ENCODE measurements at places on chromosomes 1 and 21.

- no peak for DNase-seq
Measured at GRCh38 chr21:44783020-44783696, 18.5 kb downstream of the UBE2G2 start.

- no peak for DNase-seq
Measured at GRCh38 chr1:179951383-179952144, 3.0 kb upstream of the CEP350 start.

GRCh38 chr1:181490740-181491712, 7.7 kb downstream of the CACNA1E start:
- no peak for DNase-seq

DNA sequence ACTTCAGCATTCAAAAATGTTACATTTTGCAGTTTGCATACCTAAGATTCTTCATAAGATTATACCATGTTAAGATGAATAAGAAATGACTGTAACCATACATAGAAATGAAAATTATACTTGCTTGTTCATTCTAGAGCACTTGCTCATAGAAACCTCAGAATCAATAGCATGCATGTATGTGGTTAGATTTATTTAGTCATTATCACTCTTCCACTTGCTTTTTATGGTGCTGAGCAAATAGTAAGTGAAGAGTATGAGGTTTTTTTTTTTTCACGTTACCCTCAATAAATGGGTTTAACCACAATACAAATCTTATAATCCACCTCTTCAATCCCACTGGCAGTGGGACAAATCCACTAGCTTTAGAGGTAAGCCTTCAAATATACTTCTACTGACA, 84.7 kb downstream of the LRRC53 start:
- no peak for DNase-seq

DNA sequence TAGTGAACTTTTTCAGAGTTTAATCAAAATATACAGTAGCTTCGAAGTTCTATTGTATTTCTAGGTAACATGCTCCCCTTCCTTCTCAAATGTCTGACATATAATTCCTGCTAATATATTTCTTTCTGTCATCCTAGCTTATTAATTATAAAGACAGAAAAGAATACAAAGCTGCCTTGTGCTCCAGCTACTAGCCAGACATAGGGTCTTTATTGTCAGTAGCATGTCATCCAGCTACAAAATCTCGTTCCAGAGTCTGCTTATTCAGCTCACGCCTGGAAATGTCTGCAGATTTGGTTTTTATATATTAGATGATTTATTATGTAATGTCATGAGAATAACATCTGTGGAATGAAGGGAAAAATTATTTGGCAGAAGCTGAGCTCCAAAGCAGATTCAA, 1102.8 kb downstream of the BRINP3 start:
- DNase-seq = no peak

DNA sequence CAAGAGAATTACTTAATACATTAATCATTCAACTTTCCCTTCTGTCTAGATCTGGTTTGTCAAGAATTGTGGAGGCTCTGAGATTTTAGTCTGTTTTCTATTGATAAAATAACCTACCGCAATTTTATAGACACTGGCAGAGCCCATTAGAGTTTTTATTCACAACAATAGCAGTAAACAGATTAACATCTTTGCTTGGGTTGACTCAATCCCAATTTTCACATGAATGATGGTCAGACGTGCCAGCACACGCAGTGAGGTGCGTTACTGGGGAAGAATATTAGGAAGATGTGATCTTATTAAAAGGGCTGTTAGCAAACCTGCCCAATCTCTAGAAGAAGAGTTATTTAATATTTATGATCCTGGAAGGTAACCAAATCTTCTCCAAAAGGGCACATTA, 736.6 kb downstream of the MRPL39 start:
- DNase-seq = no peak

- no peak for DNase-seq
Measured at GRCh38 chr1:84835169-84835568, 57.8 kb downstream of the LPAR3 start.

- DNase-seq = no peak
Measured at GRCh38 chr1:183090391-183091006, 67.3 kb downstream of the LAMC1 start.

GRCh38 chr1:34128186-34128889, 36.7 kb downstream of the CSMD2 start:
- DNase-seq = peak; percentile 4

GRCh38 chr1:201265756-201266155, 17.6 kb upstream of the PKP1 start:
- DNase-seq = no peak

DNA sequence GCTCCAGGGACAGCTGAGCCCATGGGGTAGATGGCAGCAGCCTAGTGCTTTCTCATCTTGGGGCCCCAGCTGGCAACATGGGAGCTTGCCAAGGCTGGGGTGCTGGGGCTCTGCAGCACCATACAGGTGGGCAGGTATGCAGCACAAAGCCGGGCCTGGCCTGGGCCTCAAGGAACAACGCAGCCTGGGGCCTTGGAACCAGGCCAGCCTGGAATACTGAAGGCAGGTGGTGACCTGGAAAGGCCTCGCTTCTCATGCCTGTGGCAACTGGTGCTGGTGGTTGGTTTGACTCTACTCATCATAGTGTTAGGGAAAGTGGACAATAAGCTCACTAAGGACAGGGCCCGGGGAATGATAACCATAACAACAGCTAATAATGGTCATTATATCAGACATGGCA, 27.0 kb upstream of the SDHB start:
- DNase-seq = no peak

GRCh38 chr1:230517326-230517725, 91.2 kb upstream of the PGBD5 start:
- DNase-seq = no peak

DNA sequence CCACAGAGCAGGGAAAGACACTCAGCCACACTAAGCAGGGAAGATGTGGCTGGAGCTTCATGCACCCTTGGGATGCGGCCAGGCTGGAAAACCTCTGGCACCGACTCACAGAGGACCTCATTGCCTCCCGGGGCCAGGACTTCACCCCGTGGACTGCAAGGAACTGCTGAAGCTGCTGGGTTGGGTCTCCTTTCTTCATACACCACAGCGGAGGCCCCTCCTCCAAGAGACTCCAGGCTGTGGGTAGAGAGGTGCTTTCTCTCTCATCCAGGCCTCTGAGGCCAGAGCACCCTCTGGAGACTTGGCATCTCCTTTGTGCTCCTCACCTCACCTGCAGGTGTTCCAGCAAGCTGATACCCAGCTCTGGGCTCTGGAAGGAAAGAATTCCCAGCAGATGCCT, 76.0 kb upstream of the EDN2 start:
- no peak for DNase-seq

DNA sequence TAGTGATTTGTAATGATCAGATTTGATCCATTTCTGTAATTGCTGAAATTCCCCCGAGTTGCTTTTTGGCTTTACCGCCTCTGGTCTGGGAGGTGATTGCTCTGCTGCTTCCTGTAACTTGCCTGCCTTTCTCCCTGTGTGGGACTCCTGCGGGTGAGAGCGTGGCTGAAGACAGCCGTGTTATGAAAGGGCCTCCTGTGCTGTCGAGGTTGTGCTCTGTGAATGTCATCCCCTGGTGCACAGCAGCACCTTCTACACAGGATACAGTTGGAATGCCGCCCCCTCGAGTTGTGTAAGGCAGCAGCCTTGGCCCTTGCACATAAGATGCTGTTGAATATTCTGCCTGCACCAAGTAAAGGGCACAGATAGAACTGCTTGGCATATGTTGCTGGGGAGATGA, 5.9 kb downstream of the SOD1 start:
- no peak for DNase-seq

- DNase-seq = no peak
Measured at GRCh38 chr1:17520473-17521319, 18.8 kb upstream of the ARHGEF10L start.

- DNase-seq = no peak
Measured at GRCh38 chr1:53698384-53698980, 40.5 kb downstream of the GLIS1 start.

GRCh38 chr1:88014131-88014530, 669.9 kb upstream of the PKN2 start:
- DNase-seq = no peak

- DNase-seq = no peak
Measured at GRCh38 chr1:112457241-112457640, 51.5 kb upstream of the WNT2B start.

DNA sequence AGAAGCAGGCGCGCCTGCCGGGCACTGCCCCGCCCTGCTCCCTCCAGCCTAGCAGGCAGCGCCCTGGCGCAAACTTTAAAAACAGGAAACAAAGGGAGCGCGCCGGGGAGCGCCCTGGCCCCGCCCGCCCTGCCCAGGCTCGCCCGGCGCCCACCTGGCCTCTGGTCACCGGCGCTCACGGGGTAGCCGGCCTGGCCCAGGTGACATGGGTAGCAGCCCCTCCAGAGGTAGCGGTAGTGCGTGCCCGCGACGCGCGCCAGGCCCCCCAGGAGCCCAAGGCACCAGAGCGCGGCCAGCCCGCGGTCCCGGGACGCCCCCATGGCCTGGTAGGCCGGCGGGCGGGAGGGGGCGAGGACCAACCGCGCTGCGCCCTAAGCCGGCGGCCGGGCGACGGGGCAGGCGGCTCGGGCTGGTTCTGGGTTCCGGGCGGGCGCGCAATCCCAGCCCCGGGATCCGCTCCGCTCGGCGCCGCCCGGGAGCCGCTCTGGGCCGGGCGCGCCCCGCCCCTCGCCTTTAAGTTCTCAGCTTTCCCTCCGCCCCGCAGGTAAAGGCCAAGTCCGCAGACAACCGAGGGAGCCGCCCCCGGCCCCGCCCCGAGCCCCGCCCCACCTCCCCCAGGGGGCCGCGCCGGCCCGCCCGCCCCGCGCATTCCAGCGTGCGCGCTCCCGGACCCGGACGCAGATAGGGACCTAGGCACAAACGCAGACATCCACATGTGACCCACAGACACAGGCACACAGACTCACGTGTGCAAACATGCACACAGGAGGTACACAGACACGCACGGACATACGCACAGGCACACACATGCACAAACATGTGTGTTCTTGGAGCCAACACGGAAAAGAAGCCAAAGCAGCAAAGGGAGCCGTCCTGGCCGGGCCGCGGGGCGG, 76.7 kb downstream of the ARHGEF16 start:
- DNase-seq = peak; percentile 83

- DNase-seq = no peak
Measured at GRCh38 chr1:227773558-227773957, 38.3 kb downstream of the SNAP47 start.

DNA sequence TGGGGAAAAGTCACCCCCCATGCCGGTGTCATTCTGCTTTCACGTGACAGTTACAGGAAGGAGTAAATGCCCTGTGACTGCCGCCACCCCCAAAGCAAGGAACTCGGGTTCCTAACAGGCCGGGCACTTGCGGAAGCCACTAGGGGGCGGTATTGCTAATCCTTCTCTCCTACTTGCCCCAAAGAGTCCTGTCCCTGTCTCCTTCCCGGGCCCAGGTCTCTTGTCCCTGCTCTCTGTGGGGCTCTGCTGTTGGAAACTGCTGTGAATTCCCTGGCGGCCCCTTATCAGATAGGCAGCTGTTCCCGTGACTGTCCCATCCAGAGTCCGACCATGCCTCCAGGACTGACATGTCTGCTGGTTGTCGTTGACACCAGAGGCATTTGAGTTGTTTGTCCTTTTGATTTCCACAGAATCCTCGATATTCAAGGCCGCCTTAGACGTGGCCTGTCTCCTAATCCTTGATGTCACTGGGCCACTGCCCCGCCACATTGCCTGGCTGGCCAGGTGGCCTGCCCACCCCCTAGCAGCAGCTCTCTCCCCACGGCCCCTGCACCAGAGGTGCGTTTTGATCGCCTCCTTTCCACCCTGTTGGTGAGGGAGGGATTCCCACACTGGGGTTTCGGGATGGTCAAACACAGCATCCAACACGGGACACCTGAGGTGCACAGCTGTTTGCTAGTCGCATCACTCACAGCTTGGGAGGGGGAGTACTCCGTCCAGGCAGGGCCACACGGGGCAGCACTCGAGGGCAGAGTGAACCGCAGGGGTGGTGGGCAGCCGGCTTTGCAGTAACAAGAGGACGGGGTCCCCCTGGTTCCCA, 37.3 kb downstream of the CHAF1B start:
- peak; percentile 44 for DNase-seq

- DNase-seq = no peak
Measured at GRCh38 chr1:75293270-75293669, 159.1 kb downstream of the LHX8 start.

DNA sequence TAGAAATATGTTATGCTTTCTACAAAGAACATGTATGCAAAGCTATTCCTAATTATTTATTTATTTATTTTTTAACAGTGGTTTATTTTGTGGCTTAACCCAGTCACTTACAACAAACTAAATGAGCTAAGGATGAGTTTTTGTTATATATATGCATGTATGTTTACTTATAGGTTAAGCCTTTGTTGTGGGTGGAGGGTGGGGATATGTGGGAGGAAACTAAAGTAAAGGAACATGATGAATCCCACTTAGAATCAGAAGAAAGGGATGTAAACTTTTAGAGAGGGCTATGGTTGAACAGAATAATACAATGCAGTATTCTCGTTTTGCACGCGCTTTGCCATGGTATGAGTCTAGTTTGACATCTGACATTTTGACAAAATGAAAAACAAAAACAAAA, 321.0 kb upstream of the RUNX1 start:
- no peak for DNase-seq

DNA sequence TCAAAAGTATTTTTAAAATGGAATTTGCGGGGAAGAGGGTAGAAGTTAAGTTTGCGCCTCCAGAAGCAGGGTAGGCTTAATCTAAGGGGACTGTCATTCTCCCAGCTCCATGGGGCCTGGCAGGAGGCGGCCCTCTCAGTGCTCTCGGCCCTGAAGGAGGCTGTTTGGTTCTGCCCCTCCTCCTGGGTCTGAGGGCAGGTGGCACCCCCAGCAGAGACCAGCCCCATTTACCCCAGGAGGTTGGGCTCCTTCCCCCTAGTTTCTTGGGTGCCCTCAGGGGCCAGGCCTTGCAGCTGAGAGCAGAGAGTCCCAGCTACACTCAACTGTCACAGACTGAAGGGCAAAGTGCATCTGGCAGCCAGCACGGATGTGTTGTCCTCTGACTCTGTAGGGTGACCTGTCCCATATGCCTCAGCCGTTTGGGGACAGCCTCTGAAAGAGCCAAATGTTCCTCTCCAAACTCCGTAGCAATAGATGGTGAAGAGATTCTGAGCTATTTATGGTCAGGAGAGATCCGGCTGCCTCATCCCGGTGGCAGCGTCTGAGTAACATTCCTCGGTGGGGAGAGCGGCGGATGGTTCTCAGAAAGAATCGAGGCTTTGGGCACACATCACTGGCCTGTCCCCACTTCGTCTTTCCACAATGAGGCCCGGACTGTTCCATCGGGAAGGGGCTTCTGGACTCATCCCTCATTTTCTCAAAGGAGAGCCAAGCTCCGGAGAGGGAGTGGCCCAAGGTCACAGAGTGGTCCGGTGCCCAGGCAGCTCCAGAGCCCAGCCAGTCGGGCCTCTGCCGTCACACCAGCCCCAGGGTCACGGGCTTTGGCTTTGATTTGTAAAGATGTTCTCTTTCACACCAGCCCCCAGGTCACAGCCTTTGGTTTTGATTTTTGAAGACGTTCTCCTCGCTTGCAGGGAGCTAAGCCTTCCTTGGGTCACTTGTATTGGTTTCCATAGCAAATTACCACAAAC, 424.2 kb upstream of the VAMP3 start:
- DNase-seq = no peak

- no peak for DNase-seq
Measured at GRCh38 chr1:246159279-246160227, 347.5 kb downstream of the SMYD3 start.

GRCh38 chr1:235336903-235337302, 8.5 kb downstream of the GGPS1 start:
- no peak for DNase-seq

Measured in RKO (cell line).